Right ventricle myocardium inferior (tissue), 1 donor: ENCODE measurements at places on chromosomes 7 and 10.

GRCh38 chr10:19993714-19994315 is 177.6 kb downstream of the PLXDC2 start:
- DNase-seq, result no peak

DNA sequence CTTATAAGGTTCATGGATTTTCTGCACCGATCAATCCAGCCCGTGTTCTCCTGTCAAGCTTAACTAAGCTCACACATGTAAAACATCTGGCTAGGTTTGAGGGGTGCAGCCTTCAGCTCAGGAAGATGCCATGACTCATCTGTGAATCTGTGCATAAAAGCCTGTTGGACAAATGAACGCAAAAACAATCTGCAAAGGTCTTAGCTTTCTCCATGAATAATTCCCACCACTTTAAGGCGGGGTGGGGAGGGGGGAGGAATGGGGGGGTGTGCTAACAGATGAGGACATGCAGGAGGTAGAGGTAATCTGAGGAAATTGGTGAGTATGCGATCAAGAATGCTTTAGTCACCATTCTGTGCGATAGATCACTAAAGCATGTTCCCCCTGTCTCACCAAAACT is 4.8 kb downstream of the DOCK4 start:
- DNase-seq, result no peak

- DNase-seq, result no peak
These were observed 17.0 kb upstream of the ZMIZ1 start for GRCh38 chr10:79051766-79052165.

DNA sequence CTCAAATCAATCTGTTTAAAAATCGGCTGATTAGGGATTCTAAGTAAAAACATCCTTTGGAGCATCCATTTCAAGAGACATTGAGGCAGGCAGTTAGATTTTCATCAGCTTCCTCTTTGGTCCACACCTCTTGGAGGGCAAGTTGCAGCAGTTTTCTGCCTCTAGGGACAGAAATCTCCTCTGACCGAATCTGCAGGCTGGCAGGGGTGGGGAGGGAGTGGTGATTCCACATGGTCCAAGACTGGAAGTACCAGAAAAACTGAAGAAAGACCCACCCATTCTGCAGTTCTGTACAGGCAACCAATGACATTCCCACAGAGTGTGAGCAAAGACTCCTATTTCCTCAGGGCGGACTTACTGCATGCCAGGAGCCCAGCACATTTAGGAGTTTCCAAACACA is 29.0 kb downstream of the FGFBP3 start:
- DNase-seq, result no peak

DNA sequence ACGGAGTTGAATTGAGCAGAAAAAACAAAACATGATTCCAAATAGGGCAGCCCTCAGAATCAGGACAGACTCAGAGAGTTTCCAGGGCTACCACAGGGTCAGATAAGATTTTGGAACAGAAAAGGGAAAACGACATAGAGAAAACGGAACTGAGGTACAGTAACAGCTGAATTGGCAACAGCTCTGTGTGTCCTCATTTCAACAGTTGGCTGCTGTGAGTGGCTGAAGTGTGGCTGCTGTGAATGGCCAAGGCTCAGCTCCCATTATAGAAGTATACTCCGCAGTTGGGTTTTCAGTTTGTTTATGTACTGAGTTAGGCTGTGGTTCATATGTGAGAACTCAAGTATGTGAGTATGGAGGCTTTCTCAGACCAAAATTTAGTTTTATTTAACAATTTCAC is 32.0 kb downstream of the ANTXRL start:
- no peak for DNase-seq

DNA sequence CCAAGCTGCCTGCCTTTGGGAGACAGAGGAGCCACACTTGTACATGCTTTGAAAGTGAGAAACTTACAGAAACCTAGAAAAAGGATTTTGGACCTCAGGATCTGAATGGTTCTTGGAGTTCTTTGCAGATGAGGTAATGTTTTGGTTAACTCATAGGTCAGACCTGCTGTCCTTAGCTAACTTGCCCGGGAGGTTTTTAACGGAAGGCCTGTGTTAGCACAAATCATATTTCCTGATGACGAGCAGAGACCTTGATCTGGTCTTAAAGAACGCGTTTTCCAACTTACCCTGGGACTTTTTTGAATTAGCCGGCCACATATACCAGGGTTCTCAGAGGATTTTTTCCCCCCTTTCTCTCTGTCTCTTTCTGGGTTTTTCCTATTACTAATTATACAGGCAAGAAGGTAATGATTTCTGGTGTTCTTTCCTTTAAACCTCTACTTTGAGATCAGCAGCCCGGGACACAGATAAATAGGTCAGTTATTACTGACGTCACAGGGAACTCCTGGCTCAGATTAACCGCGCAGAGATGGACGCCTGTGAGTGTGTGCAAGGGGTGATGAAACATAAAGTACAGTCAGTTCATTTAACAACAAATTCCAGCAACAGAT is 101.7 kb upstream of the KLF6 start:
- no peak for DNase-seq

GRCh38 chr7:47873762-47874161 is 74.5 kb downstream of the PKD1L1 start:
- no peak for DNase-seq

GRCh38 chr10:100725869-100726426 is 19.4 kb upstream of the PAX2 start:
- DNase-seq, result no peak
